ENCODE measurements at places on chromosomes 11 and 22. TPM values are rescaled to one million over a fixed set of nuclear protein-coding genes. Genes with fewer than 3 reads are reported as not detected.

GRCh38 chr11:30412509-30412908 is 89.6 kb downstream of the ARL14EP start:
- DNase-seq = no peak

GRCh38 chr11:76090174-76090573 is 116.1 kb downstream of the WNT11 start:
- no peak for DNase-seq

- no peak for DNase-seq
Measured at GRCh38 chr11:8016440-8016839, 29.3 kb downstream of the EIF3F start.

DNA sequence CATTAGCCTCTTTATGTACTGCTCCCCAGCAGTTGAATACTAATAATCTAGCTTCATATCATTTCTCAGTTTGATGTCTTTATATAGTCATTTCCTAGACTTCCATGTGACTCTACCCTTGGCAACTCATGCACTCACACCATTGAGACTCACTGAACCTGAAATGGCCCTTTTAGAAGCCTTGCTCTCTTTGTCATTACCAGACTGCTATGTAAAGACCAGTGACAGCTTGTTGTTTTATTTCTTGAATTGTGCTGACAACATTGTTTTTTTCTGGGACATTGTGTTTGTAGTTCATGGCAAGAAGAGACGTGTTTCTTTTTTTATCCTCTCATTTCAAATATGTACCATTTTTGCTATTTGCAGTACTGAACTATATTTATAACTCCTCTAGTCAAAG is 256.5 kb downstream of the CNTN5 start:
- DNase-seq = no peak

DNA sequence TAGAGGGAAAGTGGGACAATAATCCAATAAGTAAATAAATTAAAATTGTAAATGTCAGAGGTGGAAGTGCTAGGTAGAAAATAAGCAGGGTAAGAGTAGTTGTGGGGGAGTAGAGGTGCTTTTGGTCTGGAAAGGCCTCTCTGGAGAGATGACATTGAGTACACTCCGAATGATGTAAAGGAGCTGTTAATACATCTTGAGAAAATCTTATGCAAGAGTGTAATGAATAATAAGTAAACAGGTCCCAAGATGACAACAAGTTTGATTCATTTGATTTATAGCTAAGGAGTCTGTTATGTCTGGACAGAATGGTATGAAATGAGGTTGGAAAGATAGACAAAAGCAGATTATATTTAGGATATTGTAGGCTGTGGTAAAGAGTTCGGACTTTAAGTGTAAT is 87.5 kb downstream of the TMEM135 start:
- no peak for DNase-seq

GRCh38 chr11:12122083-12122482 is 11.7 kb downstream of the MICAL2 start:
- DNase-seq = no peak

OR51E2 gene
- total RNA-seq = not detected

C11orf16 gene
- total RNA-seq = not detected

MIOX gene
- total RNA-seq = 0.12 TPM

GGTLC2 gene
- not detected for total RNA-seq

IL18 gene
- total RNA-seq = not detected

SERPING1 gene
- 0.48 TPM for total RNA-seq

All from RPMI7951 (cell line).